Activated naive CD4-positive, alpha-beta T cell treated with anti-CD3 and anti-CD28 coated beads, Interleukin-2, amount 10 ng/mL, durations not matched to agents 7 days and 5 days (primary cell): ENCODE measurements at places on chromosomes 1 and 21.

GRCh38 chr1:92554216-92554615, 67.5 kb upstream of the GFI1 start:
- no peak for DNase-seq
- no peaks in the 10 kb centered on the region for H3K27me3 ChIP-seq
- no peak overlapping the region for H3K4me3 ChIP-seq
- H3K4me1 ChIP-seq, result peaks cover 15% of the 10 kb centered on the region
- H3K36me3 ChIP-seq, result peaks cover 4% of the 10 kb centered on the region

GRCh38 chr1:26598890-26599289, 69.3 kb downstream of the RPS6KA1 start:
- peaks cover 25% of the 10 kb centered on the region for H3K27me3 ChIP-seq
- H3K27ac ChIP-seq, result no peak overlapping the region
- no peak for DNase-seq
- H3K4me3 ChIP-seq, result no peak overlapping the region

- no peak overlapping the region for H3K4me3 ChIP-seq
- H3K36me3 ChIP-seq, result no peaks in the 10 kb centered on the region
- peaks cover 26% of the 10 kb centered on the region for H3K4me1 ChIP-seq
Measured at GRCh38 chr1:20325844-20326420, 35.3 kb downstream of the VWA5B1 start.

DNA sequence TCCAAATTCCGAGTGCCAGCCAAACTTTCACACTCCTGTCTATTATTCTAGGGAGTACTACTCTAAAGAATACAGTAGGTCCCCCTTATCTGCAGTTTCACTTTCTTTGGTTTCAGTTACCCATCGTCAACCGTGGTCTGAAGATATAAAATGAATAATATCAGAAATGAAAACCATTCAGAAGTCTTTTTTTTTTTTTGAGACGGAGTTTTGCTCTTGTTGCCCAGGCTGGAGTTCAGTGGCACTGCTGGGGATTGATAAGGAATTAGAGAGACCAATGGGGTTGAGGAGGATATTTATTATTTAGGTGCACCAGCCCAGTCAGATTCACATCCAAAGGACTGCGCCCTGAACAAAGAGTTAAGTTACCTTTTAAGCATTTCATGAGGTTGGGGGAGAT, 52.9 kb upstream of the SRSF10 start:
- no peaks in the 10 kb centered on the region for H3K36me3 ChIP-seq
- H3K4me3 ChIP-seq, result no peak overlapping the region
- no peaks in the 10 kb centered on the region for H3K4me1 ChIP-seq
- no peak for DNase-seq
- no peaks in the 10 kb centered on the region for H3K27me3 ChIP-seq

DNA sequence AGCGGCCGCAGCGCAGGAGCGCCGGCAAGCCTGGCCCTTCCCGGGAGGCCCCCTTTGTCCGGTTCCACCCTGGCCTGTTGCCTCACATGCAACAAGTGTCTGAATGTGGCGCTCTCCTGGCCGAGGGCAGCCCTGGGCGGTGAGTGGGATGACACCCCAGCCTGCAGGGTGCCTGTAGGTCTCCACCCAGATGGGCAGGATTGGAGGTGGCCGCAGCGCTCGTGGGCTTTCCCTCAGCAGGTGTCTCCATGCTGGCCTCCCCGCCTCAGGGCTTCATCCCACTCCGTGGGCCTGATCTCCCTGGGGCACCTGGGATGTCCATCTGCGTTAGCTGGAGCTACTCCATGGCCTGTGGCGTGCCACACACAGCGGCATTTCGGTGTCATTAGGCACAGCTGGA, 1.5 kb downstream of the MIB2 start:
- peak overlapping the region; percentile 82 for H3K4me3 ChIP-seq
- DNase-seq, result no peak
- H3K4me1 ChIP-seq, result peaks cover 30% of the 10 kb centered on the region
- H3K36me3 ChIP-seq, result peaks cover 19% of the 10 kb centered on the region

DNA sequence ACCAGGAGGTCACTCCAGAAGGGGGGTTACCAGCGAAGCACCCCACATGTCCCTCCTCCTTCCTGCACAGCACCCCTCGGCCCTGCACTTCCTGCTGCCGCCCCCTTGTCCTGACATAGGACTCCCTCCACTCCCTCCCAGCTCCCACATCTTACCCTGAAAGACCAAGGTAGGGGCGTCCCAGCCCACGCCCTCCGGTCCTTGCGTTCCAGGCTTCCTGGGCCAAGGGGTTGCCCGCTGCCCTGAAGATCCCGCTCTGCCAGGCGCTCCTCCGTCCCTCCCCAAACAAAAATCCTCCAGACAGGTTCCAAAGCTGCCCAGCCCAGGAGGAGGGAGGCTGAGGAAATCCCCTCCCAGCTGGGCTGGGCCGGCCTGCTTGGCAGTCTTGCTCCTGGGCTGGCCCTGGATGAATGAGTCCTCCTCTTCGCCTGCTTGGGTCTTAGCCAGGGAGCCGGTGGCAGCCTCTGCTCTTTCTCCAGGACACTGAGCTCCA, at the start of gene RHBDL2:
Gene RHBDL2 (minus strand): TSS at position 304 of the 493 bp plus-strand sequence. CDS start 22,618 bp downstream, outside the sequence.
- peaks cover 25% of the 10 kb centered on the region for H3K27me3 ChIP-seq
- DNase-seq, result no peak
- no peak within 1 kb of the TSS for H3K4me3 ChIP-seq
- H3K36me3 ChIP-seq, result no peaks in the 10 kb centered on the region
- H3K4me1 ChIP-seq, result peaks cover 5% of the 10 kb centered on the region
- no peak within 1 kb of the TSS for H3K27ac ChIP-seq

- H3K27me3 ChIP-seq, result peaks cover 4% of the 10 kb centered on the region
- H3K4me3 ChIP-seq, result no peak overlapping the region
- peaks cover 1% of the 10 kb centered on the region for H3K36me3 ChIP-seq
- DNase-seq, result no peak
- H3K27ac ChIP-seq, result no peak overlapping the region
Measured at GRCh38 chr1:42646056-42646455, 12.2 kb upstream of the PPIH start.

DNA sequence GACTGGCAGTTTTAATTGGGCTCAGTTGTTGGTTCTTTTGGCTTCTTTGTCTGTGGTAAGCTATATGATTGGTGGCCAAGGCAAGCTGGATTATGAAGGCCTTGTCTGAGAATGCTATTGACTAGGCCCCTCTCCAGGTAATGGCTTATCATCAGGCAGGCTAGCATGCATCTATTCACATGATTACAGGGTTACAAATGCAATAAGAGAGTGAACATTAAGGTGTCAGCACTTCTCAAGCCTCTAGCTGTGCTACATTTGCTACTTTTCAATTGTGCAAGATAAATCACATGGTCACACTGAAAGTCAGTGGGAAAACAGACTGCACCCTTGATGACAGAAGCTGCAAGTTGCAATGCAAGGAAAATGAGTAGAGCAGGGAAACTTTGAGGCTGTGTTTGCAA, 550.9 kb upstream of the TMPRSS15 start:
- no peak overlapping the region for H3K4me3 ChIP-seq
- H3K4me1 ChIP-seq, result no peaks in the 10 kb centered on the region
- H3K27ac ChIP-seq, result no peak overlapping the region
- DNase-seq, result no peak

GRCh38 chr1:115059316-115059715, 29.7 kb downstream of the TSHB start:
- H3K4me3 ChIP-seq, result no peak overlapping the region
- peaks cover 38% of the 10 kb centered on the region for H3K4me1 ChIP-seq
- H3K36me3 ChIP-seq, result peaks cover 4% of the 10 kb centered on the region
- H3K27me3 ChIP-seq, result peaks cover 4% of the 10 kb centered on the region

DNA sequence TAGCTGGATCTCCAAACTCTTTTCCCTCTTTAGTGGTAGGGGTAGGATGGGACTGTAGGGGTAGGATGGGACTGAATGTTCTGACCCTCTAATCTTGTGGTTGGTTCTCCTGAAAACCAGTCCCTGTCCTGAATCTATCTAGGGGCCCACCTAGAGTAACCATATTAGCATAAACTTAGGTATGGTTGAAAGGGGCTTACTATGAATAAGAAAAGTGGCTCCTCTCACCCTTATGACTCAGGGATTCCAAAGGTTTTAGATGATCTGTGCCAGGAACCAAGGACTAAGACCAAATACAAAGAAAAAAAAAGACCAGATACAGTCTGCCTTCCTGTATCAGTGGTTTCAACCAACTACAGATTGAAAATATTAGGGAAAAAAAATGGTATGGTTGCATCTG, 28.9 kb downstream of the RNF2 start:
- peaks cover 13% of the 10 kb centered on the region for H3K36me3 ChIP-seq
- no peak overlapping the region for H3K27ac ChIP-seq
- no peak for DNase-seq
- H3K27me3 ChIP-seq, result no peaks in the 10 kb centered on the region

GRCh38 chr1:44822131-44822701, 13.9 kb downstream of the BTBD19 start:
- no peak overlapping the region for H3K4me3 ChIP-seq
- H3K36me3 ChIP-seq, result peaks cover 3% of the 10 kb centered on the region
- DNase-seq, result no peak
- peaks cover 9% of the 10 kb centered on the region for H3K27me3 ChIP-seq
- H3K27ac ChIP-seq, result peak overlapping the region; percentile 7

DNA sequence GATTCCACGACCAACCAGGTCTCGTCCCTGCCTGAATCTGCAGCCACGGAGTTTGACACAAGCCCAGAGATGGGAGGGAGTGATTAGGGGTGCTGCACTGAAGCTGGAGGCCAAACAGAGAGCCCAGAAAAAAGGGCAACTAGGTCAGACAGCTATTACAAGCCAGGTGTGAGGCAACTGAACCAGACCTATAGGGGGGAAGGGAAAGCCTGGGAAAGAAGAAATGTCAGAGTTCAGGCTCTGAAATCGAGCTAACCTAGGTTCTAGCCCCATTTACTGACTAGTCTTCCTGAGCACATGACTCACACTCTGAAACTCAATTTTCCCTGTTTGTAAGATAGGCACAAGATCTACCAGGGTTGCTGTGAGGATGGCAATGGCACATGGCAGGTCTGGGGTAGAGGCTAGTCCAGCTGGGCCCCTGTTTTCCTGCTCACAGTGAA, 1.7 kb downstream of the DHCR24 start:
- H3K27me3 ChIP-seq, result peaks cover 27% of the 10 kb centered on the region
- H3K4me3 ChIP-seq, result peak overlapping the region; percentile 97
- peaks cover 56% of the 10 kb centered on the region for H3K4me1 ChIP-seq
- peaks cover 46% of the 10 kb centered on the region for H3K36me3 ChIP-seq
- no peak for DNase-seq
- no peak overlapping the region for H3K27ac ChIP-seq

DNA sequence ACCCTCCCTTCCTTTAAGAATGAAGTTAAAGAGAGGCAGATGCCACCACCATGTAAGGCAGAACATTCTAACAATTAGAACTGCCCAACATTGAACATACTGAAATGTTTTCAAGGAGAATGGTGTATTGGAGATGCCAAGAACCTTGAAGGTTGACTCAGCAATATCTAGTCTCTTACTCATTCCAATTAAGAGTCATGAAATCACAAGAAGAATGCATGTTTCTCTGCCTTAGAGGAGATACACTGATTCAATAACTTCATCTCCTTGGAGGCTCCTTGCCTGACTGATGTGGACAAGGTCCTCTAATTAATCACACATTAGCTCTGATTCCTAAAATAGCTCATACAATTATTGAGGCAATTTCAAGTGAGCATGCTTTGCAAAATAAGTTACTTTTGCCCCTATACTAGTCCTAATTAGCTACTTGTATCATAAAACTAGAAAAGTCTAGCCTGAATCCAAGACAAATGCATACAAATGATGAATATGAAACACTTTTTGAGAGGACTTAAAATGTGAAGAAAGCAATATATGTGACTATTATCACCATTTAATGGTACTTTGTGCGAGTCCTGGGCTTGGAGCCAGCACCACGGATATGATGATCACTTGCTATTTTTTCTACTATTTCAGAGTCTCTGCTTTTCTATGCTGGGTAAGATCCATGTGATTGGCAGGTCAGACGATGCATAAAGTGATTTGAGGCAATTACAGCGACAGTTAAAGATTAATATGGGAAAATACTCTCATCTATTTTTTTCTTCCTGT, 114.5 kb downstream of the DSCAM start:
- H3K4me3 ChIP-seq, result no peak overlapping the region
- H3K27me3 ChIP-seq, result no peaks in the 10 kb centered on the region
- DNase-seq, result no peak
- H3K27ac ChIP-seq, result no peak overlapping the region

DNA sequence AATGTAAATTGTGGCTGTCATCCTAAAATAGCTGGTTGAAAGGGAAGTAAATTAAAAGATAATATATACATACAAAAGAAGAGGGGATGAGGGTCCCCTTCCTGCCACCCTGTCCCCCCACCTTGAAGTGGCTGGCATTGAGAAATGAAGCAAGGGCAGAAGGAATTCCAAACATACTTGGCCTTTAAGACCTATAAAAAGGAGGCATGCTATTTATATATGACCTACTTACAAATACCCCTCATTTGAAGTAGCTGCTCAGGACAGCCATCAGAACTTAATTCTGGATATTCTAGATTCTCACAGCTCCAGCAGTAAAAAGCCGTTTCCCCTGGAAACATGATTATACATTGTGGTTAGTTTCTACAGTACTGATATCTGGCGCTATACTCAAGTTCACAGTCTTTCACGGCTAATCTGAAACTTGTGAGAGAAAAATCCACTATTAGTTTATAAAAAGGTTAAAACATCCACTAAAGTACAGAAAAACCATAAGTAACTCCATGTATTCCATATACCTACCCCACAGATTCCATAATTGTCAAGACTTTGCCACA, 9.6 kb upstream of the MAP10 start:
- H3K36me3 ChIP-seq, result no peaks in the 10 kb centered on the region
- peaks cover 12% of the 10 kb centered on the region for H3K4me1 ChIP-seq
- peaks cover 7% of the 10 kb centered on the region for H3K27me3 ChIP-seq
- H3K4me3 ChIP-seq, result no peak overlapping the region
- no peak for DNase-seq
- H3K27ac ChIP-seq, result no peak overlapping the region

DNA sequence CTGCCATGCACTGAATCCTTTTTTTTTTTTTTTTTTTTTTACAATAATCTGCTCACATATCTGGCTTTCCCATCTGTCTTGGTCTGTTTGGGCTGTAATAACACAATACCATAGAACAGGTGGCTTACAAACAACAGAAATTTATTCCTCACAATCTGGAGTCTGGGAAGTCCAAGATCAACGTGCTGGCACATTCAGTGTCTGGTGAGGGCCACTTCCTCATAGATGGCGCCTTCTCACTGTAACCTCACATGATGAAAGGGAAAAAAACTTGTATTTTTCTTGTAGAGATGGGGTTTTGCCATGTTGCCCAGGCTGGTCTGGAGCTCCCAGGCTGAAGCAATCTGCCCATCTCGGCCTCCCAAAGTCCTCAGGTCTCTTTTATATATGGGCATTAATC, 13.0 kb upstream of the PARP1 start:
- no peak overlapping the region for H3K27ac ChIP-seq
- no peaks in the 10 kb centered on the region for H3K36me3 ChIP-seq
- no peak overlapping the region for H3K4me3 ChIP-seq
- H3K27me3 ChIP-seq, result peaks cover 30% of the 10 kb centered on the region
- H3K4me1 ChIP-seq, result peaks cover 10% of the 10 kb centered on the region

DNA sequence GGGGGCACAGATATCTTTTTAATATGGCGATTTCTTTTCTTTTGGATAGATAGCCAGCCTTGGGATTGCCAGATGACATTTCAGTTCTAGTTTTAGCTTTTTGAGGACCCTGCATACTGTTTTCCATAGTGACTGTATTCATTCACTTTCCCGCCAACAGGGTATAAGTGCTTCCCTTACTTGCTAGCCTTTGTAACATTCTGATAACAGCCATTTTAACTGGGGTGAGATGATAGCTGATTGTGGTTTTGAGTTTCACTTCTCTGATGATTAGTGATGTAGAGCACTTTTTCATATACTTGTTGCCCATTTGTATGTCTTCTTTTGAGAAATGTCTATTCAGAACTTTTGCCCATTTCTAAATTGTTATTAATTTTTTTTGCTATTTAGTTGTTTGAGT, 151.9 kb downstream of the NTPCR start:
- no peaks in the 10 kb centered on the region for H3K4me1 ChIP-seq
- H3K27ac ChIP-seq, result no peak overlapping the region
- no peak overlapping the region for H3K4me3 ChIP-seq
- H3K27me3 ChIP-seq, result no peaks in the 10 kb centered on the region
